RPMI7951 (cell line): ENCODE measurements at places on chromosomes 12 and 14.
A peak's percentile ranks its signal among the peaks of the same experiment; 100 is the strongest.

DNA sequence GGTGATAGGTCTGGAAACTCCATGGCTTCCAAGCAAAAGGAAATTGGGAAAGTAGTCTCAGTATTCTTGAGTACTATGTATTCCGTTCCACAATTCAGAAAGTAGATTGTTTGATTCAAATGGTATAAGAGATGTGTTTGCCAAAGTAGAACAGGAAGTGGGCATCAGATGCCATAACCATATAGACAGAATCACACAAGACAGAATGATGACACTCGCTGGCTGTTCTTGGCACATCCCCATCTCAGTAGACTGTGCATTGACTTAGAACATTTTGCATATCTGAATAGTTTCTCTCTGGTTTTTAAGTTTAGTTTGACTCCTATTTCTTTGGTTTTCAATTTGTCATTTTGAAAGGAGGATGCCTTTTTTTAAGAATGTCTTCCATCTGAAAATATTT is 221.1 kb upstream of the RGS6 start:
- no peak for DNase-seq

- no peak for DNase-seq
These were observed 135.2 kb upstream of the PDE3A start for GRCh38 chr12:20232931-20233675.

DNA sequence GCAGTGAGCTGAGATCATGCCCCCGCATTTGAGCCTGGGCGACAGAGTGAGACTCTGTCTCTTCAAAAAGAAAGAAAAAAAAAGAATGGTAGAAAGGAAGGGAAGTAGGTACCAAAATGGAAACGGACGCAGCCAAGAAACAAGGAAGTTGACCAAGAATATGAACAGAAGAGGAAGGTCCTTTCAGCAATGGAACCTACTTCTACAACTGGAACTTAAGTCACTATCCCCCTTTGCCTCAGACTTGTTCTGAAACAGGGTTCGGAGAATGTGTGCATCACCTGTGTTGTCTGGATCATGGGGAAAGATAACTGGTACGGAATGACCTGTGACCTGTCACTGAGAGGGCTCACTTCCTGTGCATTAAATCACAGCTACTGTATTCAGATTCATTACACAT is 43.9 kb upstream of the RNASE1 start:
- no peak for DNase-seq

- DNase-seq, result peak; percentile 67
These were observed 170.1 kb upstream of the AMIGO2 start for GRCh38 chr12:47249719-47250357.

DNA sequence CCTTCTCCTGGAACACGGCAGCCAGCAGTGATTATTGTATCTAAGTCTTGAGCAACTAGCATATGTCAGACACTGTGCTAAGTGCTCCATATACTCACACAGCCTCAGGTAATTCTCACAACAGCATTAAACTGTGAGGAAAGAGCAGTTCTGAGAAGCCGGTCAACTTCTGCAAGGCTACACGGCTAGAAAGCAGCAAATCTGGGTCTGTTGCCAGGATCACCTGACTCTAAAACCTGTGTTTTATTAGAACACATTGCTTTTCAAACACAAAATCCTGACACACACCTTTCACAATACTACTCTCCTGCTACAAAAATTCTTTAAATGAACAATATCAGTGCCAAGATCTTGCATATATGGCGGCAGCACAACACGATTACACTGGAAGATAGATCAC is 49.8 kb upstream of the CRACR2A start:
- no peak for DNase-seq

DNA sequence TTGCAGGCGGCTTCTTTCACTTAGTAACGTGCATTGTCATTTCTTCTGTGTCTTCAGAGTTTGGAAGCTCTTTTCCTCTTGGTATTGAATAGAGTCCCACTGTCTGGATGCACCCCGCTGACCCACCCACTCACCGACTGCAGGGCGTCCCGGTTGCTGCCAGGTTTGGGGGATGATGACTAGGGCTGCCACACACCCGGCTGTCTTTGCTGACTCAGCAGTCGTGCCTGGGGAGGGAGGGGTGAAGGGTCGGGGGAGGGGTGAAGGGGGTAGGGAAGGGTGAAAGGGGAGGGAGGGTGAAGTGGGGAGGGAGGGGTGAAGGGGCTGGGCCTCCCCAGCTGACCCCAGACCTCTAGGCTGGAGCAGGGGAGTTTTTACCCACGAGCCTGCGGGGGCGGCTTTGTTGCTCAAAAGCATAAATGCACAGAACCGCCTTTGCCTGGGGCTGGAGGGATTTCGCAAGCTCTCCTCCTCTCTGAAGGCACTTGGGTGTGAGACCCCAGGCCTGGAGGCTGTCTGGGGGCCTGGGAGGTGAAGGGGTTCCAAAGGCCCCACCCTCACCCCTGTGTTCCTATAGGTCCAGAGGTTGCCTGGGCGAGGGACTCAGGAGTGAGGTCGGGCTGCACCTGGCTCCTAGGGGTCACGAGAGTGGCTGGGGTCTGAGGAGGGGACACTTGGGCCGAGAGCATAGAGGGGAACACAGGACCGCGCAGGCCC is 31.3 kb upstream of the ULK1 start:
- DNase-seq, result peak; percentile 37

GRCh38 chr14:79915406-79915805 is 295.9 kb downstream of the DIO2 start:
- DNase-seq, result no peak

GRCh38 chr14:75277008-75277814 is 1.4 kb upstream of the FOS start:
- peak; percentile 89 for DNase-seq

DNA sequence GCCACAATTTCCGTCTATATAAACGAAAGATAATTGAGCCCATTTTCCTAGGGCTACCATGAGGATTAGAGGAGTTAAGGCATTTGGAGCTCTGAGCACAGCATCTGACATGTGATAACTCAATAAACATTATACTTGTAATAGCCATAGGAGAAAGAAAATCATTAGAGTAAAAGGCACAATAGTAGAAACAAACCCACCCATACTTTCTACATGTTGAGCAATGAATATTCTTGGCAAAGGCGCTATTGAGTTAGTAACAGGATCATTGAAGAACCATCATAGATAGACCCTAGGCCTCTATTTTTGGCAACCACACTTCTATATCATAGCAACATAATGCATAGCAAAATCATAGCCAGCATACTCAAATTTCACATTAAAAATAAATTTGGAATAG is 664.1 kb downstream of the NOVA1 start:
- DNase-seq, result no peak

GRCh38 chr12:108664338-108665258 is 30.9 kb upstream of the SELPLG start:
- DNase-seq, result peak; percentile 87

DNA sequence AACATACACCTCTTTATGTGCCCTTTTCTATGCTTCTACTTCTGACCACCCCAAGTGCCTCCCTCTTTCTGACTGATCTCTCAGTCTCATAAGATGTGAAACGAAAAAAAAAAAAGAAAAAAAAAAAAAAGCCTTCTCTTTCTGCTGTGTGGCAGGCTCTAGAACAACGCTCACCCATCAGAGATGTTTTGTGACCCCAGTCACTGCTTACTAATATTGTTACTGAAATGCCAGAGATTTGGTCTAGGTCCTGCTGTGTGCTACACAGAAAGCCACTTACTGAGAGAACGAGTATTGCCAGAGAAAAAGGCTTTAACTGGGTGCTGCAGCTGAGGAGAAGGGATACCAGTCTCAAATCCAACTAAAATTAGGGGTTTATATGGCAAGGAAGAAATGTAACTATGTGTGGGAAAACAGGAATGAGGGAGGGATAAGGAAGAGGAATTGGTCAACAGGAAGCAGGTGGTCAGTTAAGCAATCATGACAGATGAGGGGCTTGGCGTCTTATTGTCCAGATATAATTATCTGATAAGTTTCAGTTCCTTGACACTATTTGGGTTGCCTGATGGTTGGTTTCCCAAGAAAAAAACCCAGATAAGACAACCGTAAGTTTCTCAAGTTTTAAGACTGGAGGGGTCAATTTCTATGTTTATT is 149.0 kb downstream of the NAV3 start:
- DNase-seq, result peak; percentile 2

DNA sequence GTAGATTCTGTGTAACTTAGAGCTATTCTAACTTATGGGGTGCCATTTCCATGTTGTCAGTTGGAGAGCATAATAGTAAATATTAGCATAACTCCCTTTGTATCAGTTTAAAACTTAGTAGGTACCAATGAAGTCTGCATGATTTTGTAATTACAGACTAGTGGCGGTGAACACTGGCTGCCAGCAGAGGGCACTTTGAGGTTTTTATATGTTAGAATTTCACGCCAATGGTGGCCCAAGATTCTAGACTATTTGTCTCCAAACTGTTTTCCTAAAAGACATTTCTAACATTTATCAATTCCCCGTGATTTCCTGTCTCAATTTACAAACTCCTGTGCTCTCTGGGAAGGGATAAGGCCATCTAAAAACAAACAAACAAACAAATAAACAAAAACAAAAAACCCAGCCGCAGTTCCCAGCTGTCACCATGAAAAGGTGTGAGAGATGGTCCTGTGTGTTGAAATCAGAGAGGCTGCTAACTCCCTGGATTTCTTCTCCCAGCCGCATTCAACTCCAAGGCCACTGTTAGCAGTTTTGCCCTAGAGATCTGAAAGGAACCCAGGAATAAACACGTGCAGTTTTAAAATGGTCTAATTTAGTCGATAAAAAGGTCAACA is 57.6 kb downstream of the BRMS1L start:
- DNase-seq, result peak; percentile 24

- DNase-seq, result no peak
These were observed 209.7 kb upstream of the FAR2 start for GRCh38 chr12:28939427-28939826.

- no peak for DNase-seq
These were observed 478.0 kb downstream of the RMST start for GRCh38 chr12:97940629-97941028.

- DNase-seq, result no peak
These were observed 88.6 kb downstream of the MAP1LC3B2 start for GRCh38 chr12:116647813-116648212.

DNA sequence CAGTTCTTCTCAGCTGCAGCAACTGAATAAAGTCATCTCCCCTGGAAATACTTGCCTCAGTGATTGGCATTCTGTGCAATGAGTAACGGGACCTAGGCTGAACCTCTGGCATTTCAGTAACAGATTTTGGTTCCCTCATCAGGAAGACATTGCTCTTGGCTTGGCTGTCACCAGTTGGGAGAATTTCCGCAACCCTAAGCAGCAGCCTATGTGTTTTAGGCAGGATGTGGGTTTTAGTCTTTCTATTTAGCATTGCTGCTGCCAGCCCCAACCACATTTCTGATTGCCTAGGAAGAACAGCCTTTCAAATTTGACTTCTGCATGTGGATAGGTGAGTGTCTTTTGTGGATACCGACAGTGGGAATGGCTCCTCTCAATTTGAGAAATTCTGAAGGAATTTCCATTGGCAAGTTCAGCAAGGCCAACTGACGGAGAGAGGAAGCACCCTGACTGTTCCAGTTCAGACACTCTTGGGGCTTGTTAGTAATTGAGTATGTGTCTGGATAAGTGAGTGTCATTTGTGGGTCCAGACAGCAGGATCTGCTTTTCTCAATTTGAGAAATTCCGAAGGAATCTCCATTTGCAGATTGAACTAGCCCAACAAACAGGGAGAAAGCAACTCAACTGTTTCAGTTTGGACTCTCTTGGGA is 19.0 kb upstream of the CLEC2A start:
- no peak for DNase-seq

- no peak for DNase-seq
These were observed 6.0 kb upstream of the SLC22A17 start for GRCh38 chr14:23358553-23359166.

- DNase-seq, result no peak
These were observed 347.0 kb downstream of the MDGA2 start for GRCh38 chr14:47328376-47328775.

GRCh38 chr12:122837306-122838265 is 2.3 kb downstream of the HIP1R start:
- no peak for DNase-seq

GRCh38 chr12:129779033-129779432 is 124.8 kb downstream of the TMEM132D start:
- no peak for DNase-seq

DNA sequence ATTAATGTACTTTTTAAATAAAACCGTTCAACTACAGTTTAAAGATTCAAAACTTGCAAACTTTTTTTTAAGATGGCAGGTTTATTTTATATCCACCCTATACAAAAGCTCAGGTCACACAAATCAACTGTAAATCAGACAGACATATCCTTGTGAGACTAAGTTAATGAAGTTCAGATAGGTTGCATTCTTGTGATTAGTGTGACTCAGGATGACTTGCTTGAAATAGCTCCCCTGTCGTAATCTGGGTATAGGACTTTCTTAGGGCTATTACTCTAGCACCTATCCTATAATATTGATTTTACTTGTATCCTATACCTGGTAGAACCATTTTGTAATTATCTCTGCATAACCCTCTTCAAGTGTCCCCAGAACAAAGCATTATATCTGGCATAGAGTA is 9.5 kb upstream of the PRKD1 start:
- peak; percentile 2 for DNase-seq

GRCh38 chr14:91146661-91147060 is 32.8 kb downstream of the DGLUCY start:
- no peak for DNase-seq

- DNase-seq, result no peak
These were observed 336.7 kb upstream of the PRICKLE1 start for GRCh38 chr12:42926232-42926631.

DNA sequence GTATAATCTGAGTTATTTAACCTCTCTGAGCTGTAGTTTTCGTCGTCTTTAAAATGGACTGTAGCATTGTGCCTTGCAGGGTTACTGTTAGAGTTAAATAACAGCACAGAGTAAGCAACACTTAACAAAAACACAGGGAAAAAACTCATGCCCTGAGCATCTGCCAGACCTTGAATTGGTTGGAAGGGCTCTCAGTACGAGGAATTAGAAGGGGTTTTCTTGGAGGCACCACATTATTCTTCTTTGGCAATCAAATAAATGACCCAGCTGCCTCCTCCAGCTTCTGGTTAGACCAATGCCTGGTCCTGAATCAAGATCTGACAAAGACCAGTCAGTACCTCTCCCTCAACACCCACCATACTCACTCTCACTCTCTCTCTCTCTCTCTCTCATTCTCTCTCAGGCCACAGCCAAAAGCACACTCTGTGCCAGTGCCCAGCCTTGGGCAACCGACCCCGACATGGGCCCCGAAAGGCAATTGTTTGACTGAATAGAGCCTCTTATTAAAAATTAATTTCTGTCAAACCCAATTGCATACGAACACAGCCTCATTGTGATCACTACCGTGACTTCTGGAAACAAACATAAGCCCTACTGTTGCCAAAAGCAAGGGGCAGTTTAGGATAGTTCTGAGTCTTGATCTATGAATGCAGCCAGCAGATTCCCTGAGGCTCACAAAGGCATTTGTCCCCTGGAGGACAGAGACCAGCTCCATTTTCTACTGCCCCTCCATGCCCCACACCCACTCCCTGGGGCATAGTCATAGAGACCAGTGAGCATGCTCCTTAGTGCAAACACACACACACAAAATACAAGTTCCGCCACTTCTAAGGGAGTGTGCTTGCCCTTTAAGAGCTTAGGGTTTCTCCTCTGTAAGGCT is 23.9 kb downstream of the DUSP6 start:
- no peak for DNase-seq

- DNase-seq, result peak; percentile 3
These were observed 82.2 kb downstream of the ADCK1 start for GRCh38 chr14:77882098-77882497.
